ENCODE measurements at places on chromosomes 6 and 20. TPM values are rescaled to one million over a fixed set of nuclear protein-coding genes. Genes with fewer than 3 reads are reported as not detected.

The PPP1R14C gene
- total RNA-seq = not detected

The TULP1 gene
- total RNA-seq = not detected

The SLC22A23 gene
- 11.8 TPM for total RNA-seq

The CRIP3 gene
- total RNA-seq = not detected

The PRDM1 gene
- total RNA-seq = 3.1 TPM

The AK9 gene
- total RNA-seq = 1.7 TPM

The EYS gene
- total RNA-seq = not detected

The F13A1 gene
- total RNA-seq = not detected

The BEND6 gene
- total RNA-seq = 11.2 TPM

The PRSS16 gene
- total RNA-seq = not detected

The POU3F2 gene
- total RNA-seq = not detected

The ANKRD66 gene
- total RNA-seq = not detected

The ID4 gene
- total RNA-seq = 7.7 TPM

The MBOAT1 gene
- total RNA-seq = 0.69 TPM

The OR2H1 gene
- total RNA-seq = not detected

The JPH2 gene
- total RNA-seq = 0.25 TPM

The BMP2 gene
- 5.1 TPM for total RNA-seq

The PSMG4 gene
- total RNA-seq = 9.4 TPM

The ACOT13 gene
- 12.9 TPM for total RNA-seq

The PARD6B gene
- total RNA-seq = 0.10 TPM

The MEI4 gene
- total RNA-seq = not detected

The MMP24 gene
- 0.06 TPM for total RNA-seq

The ZNF512B gene
- total RNA-seq = 14.0 TPM

The EDEM2 gene
- total RNA-seq = 32.9 TPM
